Inflammatory macrophage (primary cell): ENCODE measurements at places on chromosomes 12 and 14.
A peak's percentile ranks its signal among the peaks of the same experiment; 100 is the strongest.

DNA sequence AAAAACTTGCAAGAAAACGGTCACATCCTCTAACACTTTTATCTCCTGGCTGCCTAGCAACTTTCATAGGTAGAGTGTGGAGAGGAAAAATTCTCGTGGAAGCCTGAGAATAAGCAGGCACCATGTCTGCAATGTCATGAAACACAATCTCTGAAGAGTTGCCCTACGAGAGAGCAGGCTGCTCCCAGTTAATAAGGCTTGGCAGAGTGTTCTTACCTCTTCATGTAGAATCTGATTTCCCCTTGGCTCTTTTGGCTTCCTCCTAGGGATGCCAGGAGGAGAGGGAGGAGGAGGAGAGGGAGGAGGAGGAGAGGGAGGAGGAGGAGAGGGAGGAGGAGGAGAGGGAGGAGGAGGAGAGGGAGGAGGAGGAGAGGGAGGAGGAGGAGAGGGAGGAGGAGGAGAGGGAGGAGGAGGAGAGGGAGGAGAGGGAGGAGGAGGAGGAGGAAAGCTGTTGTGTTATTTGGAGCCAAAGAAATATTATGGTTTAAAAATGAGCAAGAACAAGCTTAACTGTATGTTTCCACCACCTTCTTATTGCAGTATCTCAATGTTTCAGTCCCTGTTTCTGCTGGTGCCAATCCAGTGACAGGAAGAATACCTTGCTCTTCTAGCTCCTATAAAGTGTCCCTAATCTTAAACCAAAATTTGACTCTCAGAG lies 52.9 kb downstream of the EGLN3 start:
- no peak for DNase-seq

GRCh38 chr14:22303589-22304195 lies 285.3 kb downstream of the DAD1 start:
- peak; percentile 6 for DNase-seq

- no peak for DNase-seq
Measured at GRCh38 chr12:92553389-92553788, 149.4 kb upstream of the PLEKHG7 start.

- no peak for DNase-seq
Measured at GRCh38 chr12:121139286-121139685, 6.6 kb downstream of the P2RX7 start.

DNA sequence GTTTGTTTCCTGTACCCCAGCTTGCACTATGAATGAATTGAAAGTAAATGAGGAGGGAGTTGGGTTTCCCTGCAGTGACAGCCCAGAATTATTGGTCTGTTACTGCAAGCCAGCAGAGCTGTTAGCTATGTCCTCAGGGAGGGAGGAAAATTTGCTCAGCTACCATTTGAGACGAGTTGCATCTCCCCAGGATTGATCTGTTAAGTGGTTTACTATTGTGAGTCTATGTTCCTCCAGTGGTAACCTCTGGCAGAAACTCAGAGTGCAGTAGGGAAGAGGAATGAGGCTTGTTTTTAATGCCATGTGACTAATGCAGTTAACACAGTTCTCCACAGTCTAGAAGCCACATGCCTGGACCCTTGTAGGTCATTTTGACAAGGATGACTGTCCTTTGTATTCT lies 173.9 kb downstream of the SLC15A4 start:
- DNase-seq: no peak

DNA sequence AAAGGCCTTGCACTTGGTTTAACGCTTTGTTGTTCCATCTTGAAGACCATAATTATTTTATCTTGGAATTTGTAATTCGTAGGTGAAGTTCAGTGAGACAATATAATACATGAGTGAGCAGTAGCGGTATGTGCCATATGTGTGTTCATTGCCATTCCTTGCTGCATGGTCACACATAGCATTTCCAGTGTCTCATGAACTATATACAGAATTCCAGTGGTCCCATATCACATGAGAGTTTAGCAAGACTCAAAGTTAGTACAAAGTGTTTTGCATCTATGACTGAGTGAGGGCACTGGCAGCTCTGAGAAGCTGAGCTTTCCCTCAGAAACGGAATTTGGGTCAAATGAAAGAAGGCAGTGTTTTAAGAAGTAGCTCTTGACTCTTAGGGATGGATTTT lies 359.8 kb downstream of the FOXG1 start:
- DNase-seq: no peak

- DNase-seq: no peak
Measured at GRCh38 chr12:91191513-91192111, 9.0 kb upstream of the DCN start.
